ENCODE measurements at places on chromosomes 12 and 14.

- no peak for DNase-seq
Observed at GRCh38 chr12:26936559-26937442, 980 bp downstream of the INTS13 start.

DNA sequence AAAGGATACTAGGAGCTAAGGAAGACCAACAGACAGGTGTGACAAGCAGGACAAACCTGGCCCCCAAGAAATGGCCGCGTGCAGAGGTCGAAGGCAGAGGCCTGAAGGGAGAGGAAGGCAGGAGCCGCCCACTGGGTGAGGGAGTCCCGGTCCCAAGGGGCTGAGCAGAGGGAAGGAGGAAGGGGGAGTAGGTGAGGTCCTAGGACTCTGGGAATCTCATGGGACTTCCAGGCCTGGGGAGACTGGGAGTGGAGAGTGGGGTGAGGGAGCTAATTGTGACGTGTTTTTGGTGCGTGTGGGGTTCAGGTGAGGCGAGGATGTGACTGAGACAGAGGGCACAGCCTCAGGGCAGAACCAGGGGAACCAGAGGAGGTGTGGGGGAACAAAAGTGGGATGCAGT is 11.7 kb upstream of the FLVCR2 start:
- DNase-seq = no peak

GRCh38 chr14:75434138-75434889 is 6.5 kb downstream of the JDP2 start:
- DNase-seq = no peak

DNA sequence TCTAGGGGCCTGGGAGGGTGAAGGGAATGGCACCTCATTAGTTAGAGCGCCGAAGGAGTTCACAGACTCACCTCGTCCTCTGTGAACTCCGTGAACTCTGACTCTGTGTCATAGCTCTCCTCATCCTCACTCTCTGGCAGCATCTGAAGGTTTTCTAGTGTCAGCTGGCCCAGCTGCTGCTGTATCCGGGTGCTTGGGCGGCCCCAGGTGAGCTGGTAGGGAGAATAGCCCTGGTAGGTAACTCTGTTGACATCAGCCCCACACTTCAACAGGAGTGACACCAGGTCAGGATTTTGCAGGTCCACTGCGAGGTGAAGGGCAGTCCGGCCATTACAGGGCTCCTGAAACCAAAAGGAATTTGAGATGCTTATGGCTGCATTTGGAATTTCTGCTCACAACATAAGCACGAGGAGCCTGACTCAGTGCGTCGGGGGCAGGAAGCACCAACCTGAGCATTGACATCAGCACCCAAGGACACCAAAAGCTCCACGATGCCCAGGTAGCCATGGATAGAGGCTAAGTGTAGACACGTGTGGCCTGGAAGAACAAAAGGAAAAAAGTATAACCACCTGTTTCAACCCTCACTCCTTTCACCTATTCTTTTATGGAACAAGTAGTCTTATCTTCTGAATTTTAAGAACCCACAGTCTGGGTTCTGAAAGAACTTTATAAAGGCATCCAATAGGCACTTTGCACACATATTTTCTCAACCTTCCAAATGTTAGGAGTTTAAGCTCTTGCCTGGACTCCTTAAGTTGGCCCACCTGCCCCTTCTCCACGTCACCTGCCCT is 2.0 kb downstream of the NFKBIA start:
- no peak for DNase-seq

- no peak for DNase-seq
Observed at GRCh38 chr12:116898669-116899068, 12.1 kb upstream of the FBXW8 start.
